Stimulated activated CD4-positive, alpha-beta T cell treated with anti-CD3 and anti-CD28 coated beads, Interleukin-15, amount 100 ng/mL, for 24 hours (primary cell): ENCODE measurements at places on chromosomes 11 and 22.

DNA sequence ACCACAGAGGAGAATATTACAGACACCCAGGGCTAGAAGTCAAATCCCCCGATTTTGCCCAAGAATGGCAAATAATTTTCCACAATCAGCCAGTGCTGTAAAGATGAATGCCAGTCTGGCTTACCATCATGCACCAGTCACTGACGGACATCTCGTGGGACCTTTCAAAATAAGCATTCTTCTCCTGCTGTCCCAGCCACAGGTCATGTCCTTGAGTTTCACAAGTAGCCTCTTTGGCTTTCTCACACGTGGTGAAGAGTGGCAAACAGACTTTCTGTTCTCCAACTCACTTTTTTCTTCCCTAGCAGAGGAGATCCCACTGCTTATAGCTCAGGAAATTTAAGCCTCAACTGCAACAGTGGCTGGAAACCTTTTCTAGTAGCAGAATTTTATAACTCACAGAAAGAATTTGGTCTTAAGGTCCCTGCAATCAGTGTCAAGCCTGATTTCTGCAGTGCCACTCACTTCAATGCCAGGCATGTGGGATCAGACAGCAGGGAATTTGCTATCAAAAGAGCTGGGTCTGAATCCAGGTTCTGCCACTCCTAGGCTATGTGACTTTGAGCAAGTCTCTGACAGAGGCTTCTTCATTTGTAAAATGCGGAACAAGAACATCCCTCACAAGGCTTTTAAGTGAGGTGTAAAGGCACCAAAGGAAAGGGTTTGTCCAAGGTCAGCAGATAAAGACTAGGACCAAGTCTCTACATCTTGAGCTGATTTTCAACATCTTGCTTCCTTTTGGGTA lies 3.6 kb downstream of the PIK3IP1 start:
- no peak for DNase-seq

DNA sequence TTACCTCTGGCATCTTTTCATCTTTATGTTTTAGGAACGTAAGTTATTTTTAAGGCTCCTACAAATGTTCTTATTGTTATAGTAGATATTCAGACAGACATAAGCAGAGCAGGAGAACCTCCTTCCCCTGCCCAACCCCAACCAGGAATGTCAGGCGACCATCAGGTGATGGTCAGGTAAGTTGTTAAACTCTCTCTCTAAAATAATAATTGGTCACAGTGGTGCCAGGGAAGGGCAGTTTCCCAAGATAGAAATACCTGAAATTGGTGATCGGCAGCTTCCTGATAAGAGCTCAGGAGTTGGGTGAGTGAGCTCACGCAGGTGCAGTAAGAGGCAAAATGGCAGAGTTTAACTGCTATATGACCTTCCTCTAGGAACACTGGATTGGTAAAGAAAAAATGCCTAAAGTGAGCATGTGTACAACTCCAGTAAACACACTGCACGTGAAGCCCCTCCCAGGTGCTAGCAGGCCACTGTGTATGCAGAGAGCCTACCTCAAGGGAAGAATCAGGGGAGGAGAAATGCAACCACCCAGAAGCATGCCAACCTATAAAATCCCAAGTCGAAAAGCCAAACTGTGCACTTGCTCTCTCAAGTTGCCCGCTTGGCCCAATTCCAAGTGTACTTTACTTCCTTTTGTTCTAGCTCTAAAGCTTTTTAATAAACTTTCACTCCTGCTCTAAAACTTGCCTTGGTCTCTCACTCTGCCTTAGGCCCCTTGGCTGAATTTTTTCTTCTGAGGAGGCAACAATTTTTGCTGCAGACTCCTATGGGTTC lies 273.9 kb downstream of the SBF2 start:
- no peak for DNase-seq

DNA sequence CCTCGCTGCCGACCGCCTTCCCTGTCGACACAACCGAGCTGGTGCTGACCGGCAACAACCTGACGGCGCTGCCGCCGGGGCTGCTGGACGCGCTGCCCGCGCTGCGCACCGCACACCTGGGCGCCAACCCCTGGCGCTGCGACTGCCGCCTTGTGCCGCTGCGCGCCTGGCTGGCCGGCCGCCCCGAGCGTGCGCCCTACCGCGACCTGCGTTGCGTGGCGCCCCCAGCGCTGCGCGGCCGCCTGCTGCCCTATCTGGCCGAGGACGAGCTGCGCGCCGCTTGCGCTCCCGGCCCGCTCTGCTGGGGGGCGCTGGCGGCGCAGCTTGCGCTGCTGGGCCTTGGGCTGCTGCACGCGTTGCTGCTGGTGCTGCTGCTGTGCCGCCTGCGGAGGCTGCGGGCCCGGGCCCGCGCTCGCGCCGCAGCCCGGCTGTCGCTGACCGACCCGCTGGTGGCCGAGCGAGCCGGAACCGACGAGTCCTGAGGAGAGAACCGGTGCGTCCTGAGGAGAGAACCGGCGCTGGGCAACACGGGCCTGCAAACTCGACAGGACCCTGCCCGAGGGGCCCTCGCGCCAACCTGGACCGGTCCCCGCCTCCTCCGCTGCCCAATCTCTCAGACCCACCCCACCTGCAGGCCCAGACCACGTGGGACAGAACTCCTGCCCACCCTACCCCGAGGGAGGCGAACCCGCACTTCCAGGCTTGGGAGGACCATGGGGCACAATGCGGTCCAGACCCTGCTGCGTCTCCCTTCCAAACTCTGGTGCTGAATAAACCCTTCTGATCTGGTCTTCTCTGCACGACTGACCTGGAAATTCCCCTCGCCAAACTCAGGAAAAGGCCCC lies 866 bp downstream of the GP1BB start:
- peak; percentile 62 for DNase-seq

DNA sequence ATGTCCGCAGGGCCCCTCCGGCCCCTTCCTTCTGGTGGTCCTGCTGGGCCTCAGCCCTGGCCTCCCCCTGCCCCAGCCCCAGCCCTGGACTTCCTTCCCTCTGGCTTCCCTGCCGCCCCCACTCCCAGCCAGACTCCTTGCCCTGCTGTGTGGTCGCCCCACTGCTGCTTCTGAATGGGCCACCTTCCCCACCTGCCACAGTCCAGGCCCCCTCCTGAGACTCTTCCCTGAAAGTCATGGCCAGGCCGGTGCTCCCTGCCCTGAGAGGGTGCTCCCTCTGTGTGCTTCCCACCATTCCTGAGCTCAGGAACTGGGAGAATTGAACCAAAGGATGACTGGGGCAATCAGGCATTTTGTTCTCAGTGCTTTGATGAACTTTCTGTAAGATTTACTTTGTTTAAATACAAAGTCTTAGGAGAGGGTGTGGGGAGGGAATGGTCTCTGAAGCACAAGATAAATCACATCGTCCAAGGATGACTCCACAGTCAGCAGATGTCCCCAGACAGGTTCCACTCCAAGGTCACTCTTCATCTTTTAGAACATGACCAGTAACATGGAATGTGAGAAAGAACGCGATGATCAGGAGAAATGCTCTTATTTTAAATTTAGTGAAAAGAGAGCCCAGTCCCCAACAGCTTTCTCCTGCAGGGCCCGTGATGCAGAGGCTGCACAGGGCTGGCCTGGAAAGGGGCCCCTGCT lies 774 bp downstream of the APOBEC3D start:
- peak; percentile 21 for DNase-seq

DNA sequence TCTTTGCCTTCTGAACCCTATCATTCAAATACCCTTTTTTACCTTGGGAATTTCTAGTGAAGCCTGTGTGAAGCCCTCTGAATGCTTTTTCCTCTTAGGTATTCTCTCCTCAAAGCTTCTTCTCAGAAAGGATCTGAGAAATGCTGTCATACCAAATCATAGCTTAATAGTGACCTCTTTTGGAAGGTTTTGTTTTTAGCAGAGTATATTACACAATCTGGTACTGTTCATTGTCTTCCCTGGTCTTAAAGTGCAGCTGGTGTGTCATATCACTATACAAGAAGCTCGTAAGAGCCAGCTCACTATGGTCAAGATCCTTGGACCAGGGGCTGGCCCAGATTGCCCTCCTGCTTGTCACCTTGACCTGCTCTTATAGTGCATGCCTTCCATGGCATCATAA lies 204.4 kb upstream of the ANO5 start:
- DNase-seq = no peak

- no peak for DNase-seq
These were observed 4.8 kb upstream of the LSP1 start for GRCh38 chr11:1847926-1848639.

GRCh38 chr11:68214173-68215086 lies 1.3 kb upstream of the KMT5B start:
- DNase-seq = peak; percentile 30

DNA sequence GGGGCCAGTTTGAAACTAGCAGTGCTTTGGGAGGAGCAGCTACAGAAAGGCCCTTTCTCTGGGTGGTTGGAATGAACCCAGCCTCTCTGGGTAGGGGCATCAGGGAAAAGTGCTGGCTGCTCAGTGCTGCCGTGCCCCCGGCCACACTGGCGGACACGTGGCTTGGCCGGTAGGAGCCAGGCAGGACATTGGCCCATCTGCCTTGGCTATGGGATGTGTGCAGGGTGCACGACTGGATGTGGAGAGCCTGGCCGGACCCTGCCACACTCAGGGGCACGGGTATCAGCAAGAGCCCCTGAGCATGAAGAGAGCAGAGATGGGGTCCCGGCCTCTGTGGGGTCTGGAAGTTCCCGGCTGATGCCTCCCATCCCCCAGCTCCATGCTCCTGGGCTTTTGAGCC lies 46.6 kb downstream of the TPCN2 start:
- DNase-seq = no peak
